ENCODE measurements at places on chromosomes 2 and 18. TPM values are rescaled to one million over a fixed set of nuclear protein-coding genes. Genes with fewer than 3 reads are reported as not detected.

- no peak for DNase-seq
Measured at GRCh38 chr2:166337932-166338331, 37.8 kb downstream of the SCN9A start.

RFTN2 gene
- 19.0 TPM for polyA plus RNA-seq

GRCh38 chr2:85516653-85517389, 22.1 kb upstream of the MAT2A start:
- DNase-seq = no peak

GRCh38 chr2:25441353-25441752, 99.6 kb upstream of the DNMT3A start:
- no peak for DNase-seq

GRCh38 chr2:54626131-54626530, 97.3 kb upstream of the EML6 start:
- DNase-seq = no peak

DNA sequence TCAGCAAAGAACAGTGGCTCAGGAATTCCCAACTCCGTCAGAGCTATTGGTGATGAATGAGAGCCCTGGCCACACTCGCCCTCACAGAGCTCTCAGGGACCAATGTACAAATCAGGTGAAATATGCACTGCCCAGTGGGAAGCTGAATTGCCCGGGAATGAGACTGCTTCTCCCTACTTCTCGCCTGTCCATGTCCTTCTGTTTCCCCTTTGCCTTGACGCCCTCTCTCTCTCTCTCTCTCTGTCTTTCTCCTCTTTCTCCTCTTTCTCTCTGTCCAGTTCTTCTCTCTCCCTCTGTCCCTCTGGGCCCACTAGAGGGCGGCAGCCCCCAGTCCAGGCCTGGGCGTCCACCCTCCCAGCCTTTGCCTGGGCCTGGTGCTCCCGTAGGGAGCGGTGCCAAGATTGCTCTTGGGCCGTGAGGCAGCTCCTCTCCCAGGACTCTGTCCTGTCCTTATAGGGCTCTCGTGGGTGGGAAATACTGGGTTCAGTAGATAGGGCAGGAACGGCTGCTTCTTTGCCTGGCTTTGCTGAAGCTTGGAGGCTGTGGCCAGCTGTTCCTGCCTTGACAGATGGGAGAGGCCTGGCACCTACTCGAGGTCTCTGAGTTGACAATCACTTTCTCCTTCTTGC, 28.4 kb upstream of the PUM2 start:
- DNase-seq = peak; percentile 73

DNA sequence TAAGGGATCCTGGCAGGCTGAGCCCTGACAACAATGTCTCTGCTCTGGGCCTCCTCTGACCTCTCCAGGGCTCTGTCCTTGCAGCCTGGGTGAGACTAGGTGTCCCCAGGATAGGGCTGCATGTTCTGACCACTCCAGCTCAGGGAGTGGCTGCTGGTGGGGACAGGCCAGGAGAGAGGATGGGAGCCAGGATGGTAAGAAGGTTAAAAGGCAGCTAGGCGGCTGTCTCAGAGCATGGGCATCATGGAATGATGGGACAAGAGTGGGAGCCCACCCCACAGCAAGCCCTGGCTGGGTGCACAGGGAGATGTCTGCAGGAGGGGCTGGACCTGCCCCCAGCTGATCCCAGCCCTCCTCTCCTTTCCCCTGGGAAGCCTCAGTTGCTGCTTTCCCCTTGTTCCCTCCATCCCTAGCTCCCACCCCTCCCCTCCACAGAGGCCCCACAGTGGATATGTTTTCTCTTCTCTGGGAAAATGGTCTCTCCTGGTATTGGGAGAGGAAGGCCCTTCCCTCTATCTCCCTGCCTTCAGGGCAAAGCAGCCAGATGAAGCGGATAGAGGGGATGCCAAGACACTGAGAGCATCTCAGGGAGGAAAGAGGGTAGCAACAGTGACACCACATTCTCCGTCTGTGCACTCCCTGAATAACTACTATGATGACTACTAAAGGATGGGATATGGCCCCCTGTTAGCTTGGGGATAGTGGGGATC, 334.3 kb downstream of the DYSF start:
- no peak for DNase-seq

DNA sequence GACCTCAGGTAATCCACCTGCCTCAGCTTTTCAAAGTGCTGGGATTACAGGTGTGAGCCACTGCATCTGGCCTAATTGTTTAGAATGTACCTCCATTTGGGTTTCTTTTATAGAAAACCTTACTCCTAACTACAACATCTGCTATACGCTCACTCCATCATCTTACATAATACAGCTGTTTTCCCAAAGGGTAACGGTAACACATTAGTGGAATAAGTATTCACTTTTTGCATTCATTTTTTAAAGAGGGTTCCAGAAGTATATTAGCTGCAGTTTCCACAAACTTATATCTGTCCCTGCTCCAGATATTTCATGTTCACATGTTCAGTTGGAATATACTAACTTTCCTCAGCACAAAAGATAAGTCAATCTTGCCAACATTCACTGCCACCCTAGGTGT, 640.1 kb upstream of the FSHR start:
- DNase-seq = no peak

GRCh38 chr2:28080911-28081310, 190.4 kb downstream of the BABAM2 start:
- DNase-seq = peak; percentile 44

GRCh38 chr2:132969371-132969985, 299.5 kb upstream of the LYPD1 start:
- DNase-seq = no peak

- no peak for DNase-seq
Measured at GRCh38 chr2:186560254-186560653, 29.6 kb upstream of the ITGAV start.

DNA sequence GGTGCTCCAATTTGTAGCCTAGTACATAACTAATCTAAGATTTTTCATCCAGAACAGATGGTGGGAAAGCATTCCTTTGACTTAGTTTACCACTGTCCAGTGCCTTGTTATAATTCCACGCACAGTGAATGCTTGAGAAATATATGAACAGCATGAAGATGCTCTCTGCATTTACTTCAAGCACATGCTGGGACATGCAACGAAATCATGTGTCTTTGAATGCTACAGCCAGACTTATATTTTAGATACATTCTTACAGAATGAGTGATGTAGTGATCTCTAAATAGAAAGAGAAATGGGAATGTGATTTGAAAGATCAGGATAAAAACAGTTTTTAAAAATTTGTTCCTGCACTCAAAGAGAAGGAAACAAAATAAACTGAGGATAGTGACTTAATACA, 398.3 kb downstream of the FBXO15 start:
- DNase-seq = no peak

DNA sequence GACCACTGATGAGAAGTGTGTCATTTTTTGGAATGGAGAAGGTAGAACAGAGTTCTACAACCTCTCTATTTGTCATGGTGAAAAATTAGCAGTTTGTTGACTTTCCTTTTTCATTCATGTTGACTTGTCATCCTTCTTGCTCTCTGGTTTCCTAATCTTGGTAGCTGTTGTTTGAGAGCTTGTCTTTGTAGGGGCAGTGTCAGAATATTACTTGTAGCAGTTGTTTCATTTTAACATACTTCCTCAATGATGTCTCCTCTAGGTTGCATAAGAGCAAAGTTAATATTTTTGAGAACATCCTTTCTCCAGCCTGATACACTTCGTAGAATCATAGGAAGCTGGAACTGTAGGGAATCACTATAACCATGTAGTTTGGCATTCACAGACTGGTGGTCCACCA, 368.2 kb upstream of the FANCL start:
- DNase-seq = no peak

CPO gene
- 1.7 TPM for polyA plus RNA-seq

CYP26B1 gene
- polyA plus RNA-seq = 13.8 TPM
